Stimulated activated CD4-positive, alpha-beta T cell treated with anti-CD3 and anti-CD28 coated beads, Interleukin-1b, Interleukin-23, amount 100 ng/mL, for 1 hour (primary cell): ENCODE measurements at places on chromosomes 2 and 18.

- no peak for DNase-seq
Measured at GRCh38 chr2:219308142-219309101, 779 bp downstream of the PTPRN start.

- DNase-seq, result no peak
Measured at GRCh38 chr18:76801567-76802505, 20.5 kb upstream of the ZNF236 start.

- no peak for DNase-seq
Measured at GRCh38 chr18:78368726-78369125, 610.9 kb upstream of the SALL3 start.

- no peak for DNase-seq
Measured at GRCh38 chr2:158598862-158599517, 142.2 kb downstream of the PKP4 start.

GRCh38 chr2:181022652-181023051, 42.2 kb downstream of the UBE2E3 start:
- no peak for DNase-seq

DNA sequence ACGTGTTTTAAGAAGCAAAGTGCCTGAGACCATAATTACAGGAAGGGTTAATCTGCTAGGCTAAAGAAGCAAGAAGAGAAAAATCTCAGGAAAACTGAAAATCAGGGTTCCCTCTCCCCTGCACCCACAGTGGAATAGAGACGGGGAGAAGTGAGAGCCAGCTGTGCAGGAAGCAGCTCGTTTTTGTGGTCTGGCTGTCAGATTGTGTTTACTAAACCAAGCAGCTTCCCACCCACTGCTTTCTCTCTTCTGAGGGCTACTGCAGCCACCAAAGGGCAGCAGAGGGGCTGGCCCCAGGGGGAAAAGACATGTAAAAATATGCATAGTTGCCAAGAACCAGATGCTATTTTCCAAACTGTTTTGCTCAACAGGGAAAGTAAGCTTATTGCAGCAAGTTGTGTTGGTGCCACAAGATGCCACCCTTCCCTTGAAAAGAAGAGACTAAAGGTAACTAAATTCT, 72.6 kb upstream of the THUMPD2 start:
- no peak for DNase-seq

DNA sequence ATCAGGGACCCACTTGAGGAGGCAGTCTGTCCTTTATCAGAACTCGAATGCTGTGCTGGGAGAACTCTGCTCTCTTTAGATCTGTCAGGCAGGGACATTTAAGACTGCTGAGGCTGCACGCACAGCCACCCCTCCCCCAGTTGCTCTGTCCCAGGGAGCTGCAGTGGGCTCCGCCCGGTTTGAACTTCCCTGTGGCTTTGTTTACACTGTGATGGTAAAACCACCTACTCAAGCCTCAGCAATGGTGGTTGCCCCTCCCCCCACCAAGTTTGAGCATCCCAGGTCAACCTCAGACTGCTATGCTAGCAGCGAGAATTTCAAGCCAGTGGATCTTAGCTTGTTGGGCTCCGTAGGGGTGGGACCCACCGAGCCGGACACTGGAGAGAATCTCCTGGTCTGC, 11.8 kb upstream of the LHCGR start:
- DNase-seq, result no peak

DNA sequence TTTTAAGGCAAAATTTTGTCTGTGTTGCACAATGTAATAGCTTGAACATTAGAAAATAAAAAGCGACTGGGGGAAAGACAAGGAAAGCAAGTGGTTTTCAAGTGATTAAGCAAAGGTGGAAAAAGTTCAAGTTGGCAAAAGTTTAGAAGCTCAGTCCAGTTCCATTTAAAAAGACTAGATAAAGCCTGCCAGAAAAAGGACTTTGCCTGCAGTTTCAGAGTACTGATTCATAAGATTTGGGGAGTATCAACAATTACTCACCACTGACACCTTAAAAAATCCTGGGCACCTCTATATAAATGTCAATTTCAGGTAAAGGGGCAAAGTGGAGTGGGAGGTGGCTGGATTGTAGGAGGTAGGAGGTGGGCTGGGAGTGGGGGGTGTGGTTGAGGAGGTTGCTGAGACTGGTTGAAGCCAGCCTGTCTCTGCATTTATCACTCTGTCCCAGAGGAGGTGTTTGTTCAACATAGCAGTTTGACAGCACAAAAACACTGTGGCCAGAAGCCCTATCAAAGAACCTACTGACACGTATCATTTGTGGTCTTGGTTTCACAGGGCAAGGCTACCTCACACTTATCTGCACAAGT, 14.6 kb downstream of the ZEB2 start:
- DNase-seq, result no peak

GRCh38 chr2:133077269-133077822, 407.3 kb upstream of the LYPD1 start:
- no peak for DNase-seq

DNA sequence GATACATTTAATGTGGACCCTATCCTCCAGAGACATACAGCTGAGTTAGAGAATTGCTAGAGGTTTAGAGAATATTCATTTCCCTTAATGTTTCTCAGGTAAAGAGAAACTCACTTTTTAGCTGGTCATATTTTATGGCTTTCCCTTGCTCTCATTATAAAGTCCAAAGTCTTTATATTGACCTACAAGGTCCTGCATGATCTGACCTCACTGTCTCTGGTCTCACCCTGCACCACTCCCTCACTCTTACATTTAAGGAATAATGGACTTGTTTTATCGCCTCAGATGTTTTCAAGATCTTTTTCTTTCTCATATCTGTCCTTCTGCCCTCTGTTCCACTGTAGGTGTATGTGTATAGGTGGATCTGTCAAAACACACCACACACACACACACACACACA, 597.3 kb downstream of the PLCL1 start:
- no peak for DNase-seq
